Smooth muscle cell of the coronary artery (primary cell): ENCODE measurements at places on chromosomes 3 and 15. TPM values are rescaled to one million over a fixed set of nuclear protein-coding genes. Genes with fewer than 3 reads are reported as not detected.

Gene SEMA5B
- under 0.01 TPM in 1 of 2 replicates, not detected in the other for total RNA-seq

Gene AMIGO3
- total RNA-seq, result 0.59 TPM in 1 of 2 replicates, not detected in the other

Gene GADL1
- 0.08 and 0.23 TPM in 2 replicates for total RNA-seq

Gene TMIE
- not detected in 2 replicates for total RNA-seq

Gene GPR15
- not detected in 2 replicates for total RNA-seq

Gene KY
- total RNA-seq, result 1.9 and 2.9 TPM in 2 replicates

Gene XIRP1
- total RNA-seq, result not detected in 2 replicates

Gene LRRC58
- 9.5 and 12.6 TPM in 2 replicates for total RNA-seq
